ENCODE measurements at places on chromosomes 1 and 21.

DNA sequence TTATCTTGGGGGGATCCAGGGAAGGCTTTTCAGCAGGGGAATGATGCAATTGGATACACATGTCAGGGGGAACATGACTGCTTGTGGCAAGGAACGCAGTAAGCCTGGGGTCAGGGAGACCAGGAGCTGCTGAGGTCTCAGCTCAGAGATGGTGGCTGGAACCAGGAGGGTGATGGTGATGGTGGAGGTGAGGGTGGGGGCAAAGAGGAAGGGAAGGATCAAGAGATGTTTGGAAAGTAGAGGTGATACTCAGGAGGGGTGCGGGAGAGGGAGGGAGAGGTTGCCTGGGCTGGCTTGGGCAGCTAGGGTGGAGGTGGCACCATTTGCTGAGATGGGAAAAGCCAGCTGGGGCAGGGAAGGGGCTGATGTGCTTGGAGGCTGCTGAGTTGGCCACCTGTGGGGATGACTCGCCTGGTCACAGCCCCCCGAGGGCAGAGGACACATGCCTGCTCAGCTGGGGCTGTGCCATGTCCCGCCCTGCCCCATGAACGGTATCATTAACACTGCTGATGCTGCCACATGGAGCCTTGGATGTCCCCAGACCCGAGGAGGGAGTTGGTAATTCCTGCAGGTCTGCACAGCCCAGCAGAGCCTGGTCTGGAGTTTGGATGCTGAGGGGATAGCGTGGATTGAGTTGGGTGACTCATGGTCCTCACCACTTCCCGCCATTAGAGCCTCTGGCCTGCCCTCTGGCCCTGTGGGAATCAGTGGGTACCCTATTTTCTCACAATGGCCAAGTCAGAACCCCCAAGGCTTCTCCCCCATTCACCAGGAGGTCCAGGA lies 6.3 kb upstream of the PADI1 start:
- H3K4me1 ChIP-seq: peaks cover 9% of the 10 kb centered on the region
- H3K27ac ChIP-seq: no peak overlapping the region
- DNase-seq: no peak
- H3K36me3 ChIP-seq: no peaks in the 10 kb centered on the region
- peaks cover 16% of the 10 kb centered on the region for H3K27me3 ChIP-seq

GRCh38 chr1:247895163-247895637 lies at the start of gene OR2W3:
Gene OR2W3, plus strand, starts transcription at chr1:247895587. Its CDS starts 0 bp downstream, at chr1:247895587.
- H3K4me1 ChIP-seq: no peaks in the 10 kb centered on the region
- no peak for DNase-seq
- H3K27ac ChIP-seq: no peak within 1 kb of the TSS
- no peak within 1 kb of the TSS for H3K4me3 ChIP-seq

DNA sequence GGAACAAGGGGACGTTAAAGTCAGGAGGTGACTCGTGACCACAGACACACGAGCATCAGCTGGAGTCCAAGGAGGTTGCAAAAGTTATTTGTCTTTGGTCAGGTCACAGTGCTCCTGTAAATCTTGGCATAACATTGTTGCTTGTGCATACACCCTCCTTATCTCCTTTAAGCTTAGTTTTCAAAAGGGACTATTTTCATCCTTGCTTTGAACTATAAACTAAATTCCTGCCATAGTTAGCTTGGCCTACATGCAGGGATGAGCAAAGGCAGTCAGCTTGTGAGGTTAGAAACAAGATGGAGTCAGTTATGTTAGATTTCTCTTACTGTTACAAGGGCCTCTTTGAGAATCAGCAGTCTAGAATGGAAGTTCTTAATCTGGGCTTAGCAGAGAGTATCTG lies 28.0 kb upstream of the FASLG start:
- no peak for DNase-seq
- no peaks in the 10 kb centered on the region for H3K4me1 ChIP-seq
- no peaks in the 10 kb centered on the region for H3K27me3 ChIP-seq
- H3K4me3 ChIP-seq: no peak overlapping the region
- no peaks in the 10 kb centered on the region for H3K36me3 ChIP-seq

- H3K36me3 ChIP-seq: no peaks in the 10 kb centered on the region
- no peak for DNase-seq
- H3K4me3 ChIP-seq: no peak overlapping the region
- H3K4me1 ChIP-seq: peaks cover 68% of the 10 kb centered on the region
- no peaks in the 10 kb centered on the region for H3K27me3 ChIP-seq
Measured at GRCh38 chr1:207004931-207005830, 27.4 kb downstream of the C1orf116 start.

GRCh38 chr1:6995789-6996188 lies 210.5 kb downstream of the CAMTA1 start:
- no peak overlapping the region for H3K4me3 ChIP-seq
- no peak overlapping the region for H3K27ac ChIP-seq
- H3K4me1 ChIP-seq: no peaks in the 10 kb centered on the region

DNA sequence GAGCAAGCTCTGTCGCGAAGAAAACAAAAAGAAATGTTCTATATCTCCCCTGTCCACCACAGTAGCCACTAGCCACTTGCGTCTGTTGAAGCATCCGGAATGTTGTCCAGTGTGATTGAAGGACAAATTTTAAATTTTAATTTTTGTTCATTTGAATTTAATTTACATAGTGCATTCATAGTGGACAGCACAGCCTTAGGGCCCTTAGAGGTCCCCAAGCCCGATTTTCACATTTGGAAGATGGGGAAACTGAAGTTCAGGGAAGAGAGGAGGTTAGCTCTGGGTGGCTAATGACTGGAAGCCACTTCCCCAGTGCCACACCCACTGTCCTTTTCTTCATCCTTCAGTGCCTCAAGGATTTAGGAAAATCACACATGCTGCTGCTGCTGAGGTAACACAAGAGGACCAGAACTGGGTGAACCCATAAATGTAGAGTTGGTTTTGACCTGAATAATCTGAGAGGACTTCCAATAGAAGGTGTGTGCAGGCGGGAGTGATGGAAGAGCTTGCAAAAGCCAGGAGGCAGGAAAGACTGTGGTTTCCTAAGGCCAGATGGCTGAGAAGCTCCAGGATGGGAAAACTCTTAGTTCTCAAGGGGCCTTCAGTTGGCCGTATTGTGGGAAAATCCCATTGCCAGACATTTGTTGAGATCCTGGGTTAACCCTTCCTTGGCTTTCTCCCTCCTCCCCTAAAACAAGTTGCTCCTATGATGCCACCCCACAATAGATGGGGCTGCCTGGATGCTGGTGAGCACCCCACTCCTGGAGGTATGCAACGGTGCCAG lies 49.5 kb downstream of the TRIM11 start:
- H3K4me3 ChIP-seq: no peak overlapping the region
- no peak for DNase-seq
- H3K4me1 ChIP-seq: peaks cover 18% of the 10 kb centered on the region
- no peaks in the 10 kb centered on the region for H3K36me3 ChIP-seq

DNA sequence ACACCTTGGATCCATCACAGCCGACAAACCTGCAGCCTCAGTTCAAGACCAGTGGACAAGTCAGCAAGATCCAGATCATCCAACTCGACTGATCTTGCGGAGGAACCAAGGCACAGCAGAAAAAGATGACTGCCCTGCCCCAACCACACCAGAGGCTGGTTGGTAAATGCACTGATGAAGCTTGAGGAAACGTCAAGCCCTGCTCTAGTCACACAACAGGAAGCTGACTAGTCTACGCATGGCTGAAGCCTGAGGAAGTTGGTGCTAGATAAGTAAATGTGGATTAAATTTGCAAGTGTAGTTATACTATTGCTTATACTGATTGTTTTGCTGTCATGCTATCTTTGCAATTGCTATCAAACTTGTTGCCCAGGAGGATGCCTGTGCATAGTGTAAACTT lies 89.0 kb downstream of the LIPI start:
- no peaks in the 10 kb centered on the region for H3K36me3 ChIP-seq
- no peak overlapping the region for H3K27ac ChIP-seq
- no peaks in the 10 kb centered on the region for H3K27me3 ChIP-seq
- no peak for DNase-seq
- no peak overlapping the region for H3K4me3 ChIP-seq
- peaks cover 7% of the 10 kb centered on the region for H3K4me1 ChIP-seq

- H3K27me3 ChIP-seq: no peaks in the 10 kb centered on the region
- no peaks in the 10 kb centered on the region for H3K36me3 ChIP-seq
- no peak for DNase-seq
- H3K4me1 ChIP-seq: no peaks in the 10 kb centered on the region
Measured at GRCh38 chr1:192559115-192560006, 16.2 kb upstream of the RGS1 start.

- no peak overlapping the region for H3K4me3 ChIP-seq
- H3K36me3 ChIP-seq: no peaks in the 10 kb centered on the region
- H3K4me1 ChIP-seq: peaks cover 2% of the 10 kb centered on the region
- H3K27ac ChIP-seq: no peak overlapping the region
Measured at GRCh38 chr1:14320986-14321385, 277.5 kb upstream of the KAZN start.

DNA sequence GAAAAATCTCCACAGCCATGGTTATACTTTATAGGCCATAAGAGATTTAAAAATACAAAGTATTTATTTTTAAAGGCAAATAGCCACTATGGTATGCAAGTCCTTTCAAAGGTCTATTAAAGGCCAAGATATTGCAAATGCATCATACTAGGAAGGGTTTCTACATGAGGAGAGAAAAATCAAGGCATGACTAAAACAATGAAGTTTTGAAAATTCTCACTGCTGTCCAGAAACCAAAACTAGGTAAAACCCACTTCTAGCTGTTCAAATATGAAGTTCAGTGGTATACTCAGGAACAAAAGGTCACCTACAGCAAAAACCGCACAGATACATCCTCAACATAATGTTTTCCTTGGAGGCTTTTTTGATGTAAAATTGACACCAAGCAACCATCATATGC lies 75.0 kb downstream of the EPS15 start:
- no peaks in the 10 kb centered on the region for H3K36me3 ChIP-seq
- H3K4me1 ChIP-seq: peaks cover 4% of the 10 kb centered on the region
- no peak overlapping the region for H3K4me3 ChIP-seq
- no peaks in the 10 kb centered on the region for H3K27me3 ChIP-seq
- DNase-seq: no peak
- no peak overlapping the region for H3K27ac ChIP-seq

GRCh38 chr1:207644166-207644851 lies 624 bp upstream of the CR1L start:
- H3K4me3 ChIP-seq: peak overlapping the region; percentile 40
- no peaks in the 10 kb centered on the region for H3K27me3 ChIP-seq
- no peak for DNase-seq
- no peaks in the 10 kb centered on the region for H3K36me3 ChIP-seq

DNA sequence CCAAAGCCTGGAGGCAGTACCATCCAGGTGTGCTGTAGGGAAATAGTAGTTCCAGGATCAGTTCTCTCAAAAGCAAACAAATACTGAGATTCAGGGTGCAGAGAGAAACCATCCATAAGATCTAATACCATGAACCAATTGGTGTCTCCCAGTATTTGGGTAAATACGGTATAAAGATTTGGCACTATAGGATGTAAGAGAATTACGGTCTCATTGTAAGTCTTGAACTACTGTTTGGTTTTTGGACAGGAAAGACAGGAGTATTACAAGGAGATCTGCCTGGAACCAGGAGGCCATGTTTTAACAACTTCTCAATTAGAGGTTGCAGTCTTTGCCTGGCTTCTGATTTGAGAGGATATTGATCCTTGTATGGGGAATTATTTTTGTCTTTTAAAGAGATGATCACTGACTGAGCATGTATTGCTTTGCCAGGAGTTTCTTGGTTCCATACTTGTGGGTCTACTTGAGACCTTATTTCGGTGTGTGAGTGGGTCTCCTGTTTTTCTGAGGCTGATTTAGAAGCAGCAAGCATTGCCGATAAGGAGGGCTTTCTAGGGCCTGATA lies 10.2 kb downstream of the AADACL4 start:
- H3K4me3 ChIP-seq: no peak overlapping the region
- DNase-seq: no peak
- peaks cover 6% of the 10 kb centered on the region for H3K4me1 ChIP-seq
- no peak overlapping the region for H3K27ac ChIP-seq

GRCh38 chr21:17823846-17824245 lies 4.7 kb upstream of the C21orf91 start:
- H3K36me3 ChIP-seq: no peaks in the 10 kb centered on the region
- no peak overlapping the region for H3K4me3 ChIP-seq
- H3K27me3 ChIP-seq: no peaks in the 10 kb centered on the region
- H3K4me1 ChIP-seq: peaks cover 14% of the 10 kb centered on the region
